ENCODE measurements at places on chromosomes 4 and X.

DNA sequence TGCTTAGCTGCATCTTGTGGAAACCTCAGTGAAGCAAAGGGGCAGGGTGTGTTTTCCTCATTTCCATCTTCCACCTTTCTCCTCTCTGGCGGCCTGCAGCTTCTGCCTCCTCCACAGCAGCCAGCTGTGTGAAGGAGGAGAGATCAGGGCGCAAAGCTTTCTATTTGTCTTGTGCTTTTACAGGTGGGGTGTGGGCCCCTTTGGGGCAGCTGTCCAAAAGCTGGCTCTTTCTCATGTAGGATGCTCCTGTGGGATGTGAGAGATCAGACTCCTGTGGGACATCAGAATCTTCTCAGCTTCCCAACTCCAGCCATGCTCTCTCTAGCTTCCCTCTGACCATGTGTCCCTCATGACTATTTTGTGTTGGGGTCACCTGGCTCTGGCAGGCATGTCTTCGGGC lies 227.1 kb downstream of the MID1 start:
- no peak for DNase-seq

GRCh38 chr4:30495251-30495650 lies 224.9 kb upstream of the PCDH7 start:
- DNase-seq: no peak

DNA sequence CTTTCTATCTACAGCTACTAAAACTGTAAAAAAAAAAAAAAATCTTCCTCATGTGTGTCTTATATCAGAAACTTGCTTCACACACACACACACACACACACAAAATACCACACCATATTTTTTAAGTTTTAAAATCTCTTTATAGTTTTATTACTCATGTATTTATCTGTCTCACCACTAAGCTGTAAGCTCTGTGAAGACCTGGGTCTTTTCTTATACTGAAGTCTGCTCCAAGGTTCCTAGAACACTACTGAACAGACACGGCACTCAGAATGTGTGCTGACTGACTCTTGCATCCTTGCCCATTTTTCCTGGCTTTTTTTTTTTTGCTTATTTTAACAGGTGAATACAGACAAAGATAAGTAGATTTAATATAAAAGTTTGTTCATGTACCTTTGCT lies 135.6 kb upstream of the CXXC4 start:
- no peak for DNase-seq

GRCh38 chrX:85851418-85851817 lies 195.9 kb downstream of the CHM start:
- DNase-seq: no peak

DNA sequence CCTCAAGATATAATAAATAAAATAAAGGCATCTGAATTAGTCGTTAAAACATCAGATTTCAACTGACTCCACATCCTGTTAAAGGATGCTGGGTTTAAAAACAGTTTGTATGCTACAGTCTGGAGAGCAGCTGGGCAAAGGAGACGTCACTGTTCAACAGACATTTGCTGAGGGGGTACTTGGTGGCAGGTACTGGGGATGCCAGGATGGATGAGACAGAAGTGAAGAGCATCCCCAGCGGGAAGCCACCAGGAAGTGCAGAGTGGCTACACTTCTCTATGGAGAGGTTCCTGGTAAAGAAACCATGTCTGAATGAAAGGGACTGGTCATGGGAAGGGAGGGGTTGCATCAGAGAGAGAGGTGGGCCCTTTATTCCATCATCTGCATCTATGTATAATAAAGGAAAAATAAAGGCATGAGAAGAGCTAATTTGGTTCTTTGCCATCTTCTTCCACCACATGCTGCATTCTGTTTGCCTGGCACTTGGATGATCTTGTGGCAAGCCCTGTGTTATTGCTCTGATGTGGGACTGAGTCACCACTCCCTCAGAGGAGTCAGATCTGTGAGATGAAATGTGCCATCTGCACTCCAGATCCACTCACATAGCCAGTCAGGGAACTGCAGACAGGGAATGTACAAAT lies 145.0 kb downstream of the SOWAHB start:
- no peak for DNase-seq

DNA sequence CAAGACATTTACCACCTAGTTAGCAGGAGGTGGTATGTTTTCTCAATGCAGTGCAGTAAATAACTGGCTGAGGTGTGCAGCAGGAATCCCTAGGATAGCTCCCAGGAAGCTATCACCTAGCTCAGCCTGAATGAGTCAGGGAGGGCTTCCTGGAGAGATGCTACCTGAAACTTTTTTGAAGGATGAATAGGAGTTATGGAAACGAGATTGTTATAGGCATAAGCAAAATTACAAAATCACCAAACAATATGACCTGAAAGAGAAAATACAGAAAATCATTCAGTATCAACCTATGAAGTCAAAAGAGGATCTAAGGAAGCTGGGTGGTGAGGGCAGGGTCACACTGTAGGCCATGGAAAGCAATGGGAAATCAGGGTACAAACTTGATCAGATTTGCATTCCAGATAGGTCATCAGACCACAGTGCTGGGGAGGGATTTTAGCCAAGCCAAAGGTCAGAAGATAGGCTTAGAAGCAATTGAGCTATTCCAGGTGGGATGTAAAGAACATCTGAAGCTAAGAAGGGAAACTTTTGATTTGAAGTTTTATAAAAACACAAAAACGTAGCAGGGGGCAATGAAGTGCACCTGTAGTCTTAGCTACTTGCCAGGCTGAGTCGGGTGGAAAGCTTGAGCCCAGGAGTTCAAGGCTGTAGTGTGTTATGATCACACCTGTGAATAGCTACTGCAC lies 11.3 kb downstream of the AREG start:
- DNase-seq: no peak

- DNase-seq: no peak
Measured at GRCh38 chrX:9227276-9227675, 193.3 kb upstream of the FAM9B start.

DNA sequence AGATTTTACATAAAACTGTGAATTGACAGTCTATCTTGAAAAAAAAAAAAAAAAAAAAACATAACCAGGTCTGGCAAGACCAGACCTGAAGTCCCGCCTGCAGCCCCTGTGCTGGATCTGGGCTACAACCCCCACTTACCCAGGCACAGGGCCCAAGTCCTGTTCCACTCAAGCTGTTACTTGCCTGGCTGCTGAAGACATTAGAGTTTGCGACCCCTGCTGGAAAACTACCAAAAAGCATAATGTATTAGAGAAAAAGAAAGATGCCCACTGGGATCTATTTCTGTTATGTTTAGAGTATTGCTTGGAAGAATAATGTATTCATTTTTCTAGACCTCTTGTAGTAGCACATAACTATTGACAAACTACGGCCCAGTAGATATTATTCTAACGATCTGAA lies 4.7 kb downstream of the HS3ST1 start:
- DNase-seq: no peak

DNA sequence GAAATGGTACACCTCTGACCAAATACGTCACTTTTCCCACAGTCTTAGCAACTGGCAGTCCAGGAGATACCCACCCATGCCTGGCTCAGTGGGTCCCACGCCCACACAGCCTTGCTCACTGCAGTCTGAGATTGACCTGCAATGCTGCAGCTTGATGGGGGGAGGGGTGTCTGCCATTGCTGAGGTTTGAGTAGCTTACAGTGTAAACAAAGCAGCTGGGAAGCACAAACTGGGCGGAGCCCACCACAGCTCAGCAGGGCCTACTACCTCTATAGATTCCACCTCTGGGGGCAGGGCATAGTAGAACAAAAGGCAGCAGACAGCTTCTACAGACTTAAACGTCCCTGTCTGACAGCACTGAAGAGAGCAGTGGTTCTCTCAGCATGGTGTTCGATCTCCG lies 52.7 kb downstream of the AMER1 start:
- no peak for DNase-seq

DNA sequence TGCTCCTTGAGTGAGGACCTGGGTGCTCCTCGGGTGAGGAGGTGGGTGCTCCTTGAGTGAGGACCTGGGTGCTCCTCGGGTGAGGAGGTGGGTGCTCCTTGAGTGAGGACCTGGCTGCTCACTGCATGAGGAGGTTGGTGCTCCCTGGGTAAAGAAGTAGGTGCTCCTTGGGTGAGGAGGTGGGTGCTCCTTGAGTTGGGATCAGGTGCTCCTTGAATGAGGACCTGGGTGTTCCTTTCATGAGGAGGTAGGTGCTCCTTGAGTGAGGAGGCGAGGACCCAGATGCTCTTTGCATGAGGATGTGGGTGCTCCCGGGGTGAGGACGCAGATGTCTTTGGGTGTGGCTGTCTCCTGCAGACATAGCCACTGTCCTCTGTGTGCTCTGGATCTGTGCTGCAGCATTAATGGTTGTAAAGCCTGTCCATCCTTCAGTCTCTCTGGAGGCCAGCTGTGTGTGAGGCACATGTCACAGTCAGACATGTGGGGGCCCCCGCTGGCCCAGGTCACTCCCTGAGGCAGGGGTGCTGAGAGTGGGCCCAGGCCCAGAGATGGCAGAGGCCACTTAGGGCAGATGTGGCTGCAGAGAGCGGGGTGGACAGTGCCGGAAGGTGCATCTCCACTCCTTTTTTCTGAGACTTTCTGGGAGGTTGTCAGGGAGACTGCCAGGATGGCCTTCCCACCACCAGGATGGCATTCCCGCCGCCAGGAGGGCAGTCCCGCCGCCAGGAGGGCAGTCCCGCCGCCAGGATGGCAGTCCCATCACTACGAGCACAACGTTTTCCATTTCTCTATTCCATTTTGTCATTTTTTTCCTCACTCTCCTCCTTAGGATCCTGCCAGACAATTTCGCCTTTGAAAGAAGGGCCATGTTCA lies 101.8 kb downstream of the HMX1 start:
- no peak for DNase-seq

Measured in hematopoietic multipotent progenitor cell treated with erythropoietin and hydrocortisone succinate and interleukin-3 and kit ligand, for 17 days (in vitro differentiated cells).